Fibroblast of the aortic adventitia (primary cell): ENCODE measurements at places on chromosomes 4 and X. TPM values are rescaled to one million over a fixed set of nuclear protein-coding genes. Genes with fewer than 3 reads are reported as not detected.
A peak's percentile ranks its signal among the peaks of the same experiment; 100 is the strongest.

DNA sequence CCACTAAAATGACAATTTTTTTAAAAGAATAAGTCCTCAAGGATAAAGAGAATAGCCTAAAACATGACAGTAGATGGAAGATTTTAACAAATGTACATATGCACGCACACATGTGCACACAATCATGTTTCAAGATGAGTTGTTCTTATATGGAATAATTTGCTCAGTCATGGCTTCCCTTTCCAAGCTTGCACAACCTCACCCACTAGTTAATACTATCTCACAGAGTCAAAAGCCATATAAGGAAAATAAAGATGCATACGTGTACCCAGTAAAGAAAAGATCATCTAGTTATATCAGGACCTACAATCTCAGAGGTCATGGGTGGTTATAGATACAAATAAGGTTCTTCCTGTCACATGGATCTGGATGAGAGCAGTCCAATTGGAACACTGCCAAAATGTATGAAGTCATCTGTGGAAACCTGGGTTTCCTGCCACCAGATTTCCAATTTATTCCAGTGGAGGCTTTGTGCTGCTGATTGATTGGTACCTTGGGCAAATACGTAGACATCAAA is 56.1 kb downstream of the FAM13A start:
- DNase-seq = peak; percentile 46

DNA sequence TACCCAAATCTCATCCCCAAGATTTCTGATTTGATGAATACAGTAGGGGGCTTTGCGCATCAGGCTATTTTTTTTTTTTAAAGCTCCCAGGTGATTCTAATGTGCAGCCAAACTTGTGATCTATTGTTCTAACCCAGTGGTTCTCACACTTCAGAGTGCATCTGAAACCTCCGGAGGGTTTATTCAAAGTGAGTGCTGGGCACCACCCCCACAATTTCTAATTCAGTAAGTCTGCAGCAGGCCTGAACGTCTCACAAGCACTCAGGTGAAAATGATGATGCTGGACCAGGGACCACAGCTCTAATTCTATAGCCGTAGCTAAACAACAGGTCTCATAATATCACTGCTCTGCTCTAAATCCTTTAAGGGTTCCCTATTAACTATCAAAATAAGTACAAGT is 211.4 kb downstream of the FMR1NB start:
- DNase-seq = no peak

GRCh38 chr4:123939621-123940020 is 543.0 kb downstream of the SPRY1 start:
- peak; percentile 63 for DNase-seq

- DNase-seq = no peak
Observed at GRCh38 chr4:142976482-142976881, 130.4 kb upstream of the INPP4B start.

- DNase-seq = no peak
Observed at GRCh38 chr4:16155528-16156169, 70.6 kb downstream of the TAPT1 start.

- DNase-seq = no peak
Observed at GRCh38 chrX:70039758-70040157, 10.0 kb downstream of the AWAT2 start.

The STAP1 gene
- total RNA-seq = not detected in 2 replicates

DNA sequence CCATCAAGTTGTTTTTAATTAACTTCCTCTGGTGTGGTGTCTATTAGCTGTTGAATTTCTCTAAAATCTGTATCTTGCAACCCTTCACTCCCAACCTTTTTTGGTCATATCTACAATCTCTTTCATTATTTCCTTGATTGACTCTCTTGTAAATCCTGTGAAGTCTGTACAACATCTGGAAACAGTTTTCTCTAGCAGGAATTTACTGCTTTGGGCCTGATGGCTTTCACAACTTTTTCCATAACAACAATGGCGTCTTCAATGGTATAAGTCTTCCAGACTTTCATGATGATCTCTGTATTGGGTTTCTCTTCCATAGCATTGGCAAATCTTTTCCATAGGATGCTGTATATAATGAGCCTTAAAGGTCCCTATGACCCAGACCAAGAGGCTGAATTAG is 49.0 kb downstream of the TBC1D19 start:
- no peak for DNase-seq

The NDUFC1 gene
- total RNA-seq = 29.1 and 34.4 TPM in 2 replicates

DNA sequence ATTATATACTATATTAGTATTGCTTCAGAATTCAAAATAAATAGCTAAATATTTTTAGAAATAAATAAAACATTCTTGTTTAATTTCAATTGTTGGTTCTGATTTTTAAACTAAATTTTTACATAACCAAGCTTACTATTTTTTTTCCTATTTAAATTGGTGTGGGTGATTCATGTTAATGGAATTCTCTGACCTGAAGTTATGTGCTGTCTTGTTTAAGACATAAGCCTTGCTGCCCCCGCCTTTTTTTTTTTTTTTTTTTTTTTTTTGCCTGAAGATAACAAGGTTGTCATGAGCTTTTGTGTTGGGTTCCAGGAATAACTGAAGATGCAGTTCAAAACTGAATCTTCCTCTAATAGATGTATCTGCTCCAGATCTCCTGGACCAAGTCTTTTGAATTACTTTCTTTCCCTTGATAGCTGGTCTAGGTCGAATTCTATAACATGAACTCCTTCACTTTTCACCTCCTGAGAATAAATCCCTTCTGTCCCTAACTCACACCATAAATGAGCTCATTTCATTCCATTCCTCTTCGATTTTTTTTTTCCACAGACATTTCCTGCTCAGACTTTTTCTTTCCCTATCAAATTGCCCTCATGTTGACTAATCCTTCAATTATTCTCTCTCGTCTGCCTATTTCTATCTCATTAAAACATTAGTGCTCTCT is 261.5 kb upstream of the FTHL17 start:
- DNase-seq = peak; percentile 48

- DNase-seq = no peak
Observed at GRCh38 chr4:7400671-7401298, 33.9 kb downstream of the PSAPL1 start.

GRCh38 chr4:126856906-126857305 is 775.9 kb upstream of the INTU start:
- DNase-seq = no peak
